ENCODE measurements at places on chromosomes 5 and 9.

DNA sequence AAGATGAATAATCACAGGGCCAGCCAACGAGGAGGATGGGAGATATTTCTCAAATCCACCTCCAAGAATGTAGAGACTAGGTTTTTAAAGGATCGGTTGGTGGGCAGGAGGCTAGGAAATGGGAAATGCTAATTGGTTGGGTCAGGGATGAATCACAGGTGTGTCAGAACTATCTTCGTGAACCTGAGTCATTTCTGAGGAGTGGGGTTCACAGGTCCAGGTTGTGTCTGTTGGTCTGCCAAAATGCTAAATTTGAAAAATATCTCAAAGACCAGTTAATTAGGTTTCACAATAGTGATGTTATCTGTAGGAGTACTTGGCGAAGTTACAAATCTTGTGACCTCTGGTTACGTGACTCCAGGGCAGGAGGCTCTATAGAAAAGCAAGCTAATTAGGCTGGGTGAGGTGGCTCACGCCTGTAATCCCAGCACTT is 2.6 kb upstream of the PLAA start:
- no peak for DNase-seq

DNA sequence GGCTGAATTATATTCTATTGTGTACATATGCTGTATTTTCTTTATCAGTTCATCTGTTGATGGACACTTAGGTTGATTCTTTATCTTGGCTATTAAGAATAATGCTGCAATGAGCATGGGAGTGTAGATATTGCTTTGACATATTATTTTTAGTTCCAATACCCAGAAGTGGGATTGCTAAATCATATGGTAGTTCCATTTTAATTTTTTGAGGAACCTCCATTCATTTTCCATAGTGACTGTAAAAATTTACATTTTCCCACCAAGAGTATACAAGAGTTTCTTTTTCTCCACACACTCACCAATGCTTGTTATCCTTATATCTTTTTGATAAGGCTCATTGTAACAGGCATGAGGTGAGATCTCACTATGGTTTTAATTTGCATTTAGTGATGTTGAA is 19.4 kb downstream of the JAK2 start:
- DNase-seq, result no peak

DNA sequence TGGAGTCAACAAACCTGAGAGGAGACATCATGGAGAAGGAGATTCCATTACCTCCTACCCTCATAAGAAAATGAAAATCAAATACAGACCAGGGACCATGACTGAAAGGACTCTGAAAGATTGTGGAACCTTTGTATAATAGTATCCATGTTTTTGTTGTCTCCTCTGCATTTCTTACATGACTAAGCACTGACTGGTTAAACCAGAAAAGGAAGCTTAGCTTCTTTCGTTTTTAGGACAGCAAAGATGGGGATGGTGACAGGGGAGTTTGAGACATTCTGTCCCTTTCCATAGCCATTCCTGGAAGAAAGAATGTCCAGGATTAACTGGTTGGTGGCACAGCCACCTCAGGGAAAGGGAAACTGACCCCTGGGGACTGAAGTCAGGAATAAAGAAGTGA is 22.2 kb downstream of the ITGA1 start:
- no peak for DNase-seq

DNA sequence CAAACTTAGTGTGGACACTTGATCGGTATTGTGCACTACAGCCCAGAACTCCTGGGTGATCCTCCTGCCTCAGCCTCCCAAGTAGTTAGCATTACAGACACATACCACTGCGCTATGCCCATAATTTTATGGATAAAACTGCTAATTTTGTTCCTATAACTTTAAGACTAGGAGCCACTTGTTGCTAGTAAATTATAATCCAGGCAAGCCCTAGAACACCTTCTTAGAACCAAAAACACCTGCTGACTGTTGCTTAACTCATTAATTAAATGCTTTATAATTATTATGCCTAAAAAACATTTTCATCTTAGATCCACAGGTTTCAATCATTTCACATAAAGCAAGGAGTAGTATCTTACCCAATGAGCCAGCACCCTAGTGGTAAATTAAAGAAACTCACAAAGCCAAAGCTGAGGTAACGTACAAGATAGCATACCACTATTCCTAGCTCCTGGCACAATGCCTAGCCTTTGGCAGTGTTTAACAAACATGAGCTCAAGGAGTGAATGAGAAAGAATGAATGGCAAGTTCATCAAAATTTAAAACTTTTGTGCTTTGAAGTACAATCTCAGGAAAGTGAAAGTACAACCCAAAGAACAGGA is 5.4 kb downstream of the MRPS27 start:
- DNase-seq, result no peak

- no peak for DNase-seq
These were observed 167.2 kb downstream of the CACNA1B start for GRCh38 chr9:138044485-138045383.

DNA sequence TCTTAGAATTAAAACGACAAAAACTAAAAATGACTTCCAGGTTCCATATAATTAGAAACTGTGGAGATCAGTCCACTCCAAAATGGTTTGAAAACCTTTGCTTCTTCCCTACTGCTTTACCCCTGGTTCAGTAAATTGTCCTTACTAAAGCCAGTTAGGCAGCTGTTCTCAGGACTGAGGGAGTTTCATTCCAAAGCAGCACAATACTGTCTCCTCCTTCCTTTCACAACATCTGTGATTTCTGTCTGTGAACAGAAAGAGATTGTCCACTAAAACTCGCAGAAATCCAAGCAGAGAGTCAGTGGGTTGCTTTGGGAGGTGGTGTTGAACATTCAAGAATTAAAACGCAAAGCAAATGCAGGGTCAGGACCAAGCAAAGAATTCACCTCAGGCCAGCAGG is 740.8 kb upstream of the ZNF608 start:
- DNase-seq, result no peak

GRCh38 chr5:107578051-107578635 is 92.6 kb downstream of the EFNA5 start:
- no peak for DNase-seq

GRCh38 chr5:108432024-108432423 is 50.1 kb upstream of the FBXL17 start:
- no peak for DNase-seq

GRCh38 chr9:126630458-126631237 is 16.9 kb downstream of the LMX1B start:
- DNase-seq, result no peak

GRCh38 chr5:26329562-26330189 is 708.7 kb downstream of the CDH9 start:
- DNase-seq, result no peak

- no peak for DNase-seq
These were observed 583 bp upstream of the AQP3 start for GRCh38 chr9:33447799-33448553.

GRCh38 chr5:58666598-58667581 is 84.0 kb downstream of the RAB3C start:
- DNase-seq, result no peak

GRCh38 chr5:15683332-15683731 is 183.4 kb downstream of the FBXL7 start:
- no peak for DNase-seq

GRCh38 chr5:58245476-58245840 is 214.4 kb downstream of the PLK2 start:
- no peak for DNase-seq

GRCh38 chr5:129459450-129459776 is 685 bp upstream of the ADAMTS19 start:
- DNase-seq, result no peak

GRCh38 chr9:132842124-132843044 is 35.7 kb downstream of the AK8 start:
- DNase-seq, result no peak

GRCh38 chr9:136597141-136597885 is 51.5 kb upstream of the NOTCH1 start:
- no peak for DNase-seq

DNA sequence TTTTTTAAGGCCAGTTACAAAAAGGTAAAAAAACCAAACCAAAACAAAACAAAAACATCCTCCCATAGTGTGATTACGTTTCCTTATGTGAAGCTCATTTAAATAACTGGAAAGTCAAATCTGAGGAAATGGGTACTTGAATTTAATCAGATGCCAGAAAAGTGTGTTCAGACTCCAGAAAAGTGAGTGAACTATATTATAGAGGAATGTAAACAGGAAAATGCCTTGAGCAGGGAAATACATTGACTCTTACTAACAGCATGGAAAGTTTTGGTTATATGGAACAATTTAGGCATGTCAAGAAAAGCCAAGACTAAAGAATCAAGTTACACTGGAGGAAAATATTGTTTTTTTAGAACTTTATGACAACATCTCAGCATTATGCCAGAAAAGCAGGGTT is 37.8 kb upstream of the RNF20 start:
- DNase-seq, result no peak

GRCh38 chr5:55541056-55541635 is 6.4 kb upstream of the PLPP1 start:
- DNase-seq, result no peak

DNA sequence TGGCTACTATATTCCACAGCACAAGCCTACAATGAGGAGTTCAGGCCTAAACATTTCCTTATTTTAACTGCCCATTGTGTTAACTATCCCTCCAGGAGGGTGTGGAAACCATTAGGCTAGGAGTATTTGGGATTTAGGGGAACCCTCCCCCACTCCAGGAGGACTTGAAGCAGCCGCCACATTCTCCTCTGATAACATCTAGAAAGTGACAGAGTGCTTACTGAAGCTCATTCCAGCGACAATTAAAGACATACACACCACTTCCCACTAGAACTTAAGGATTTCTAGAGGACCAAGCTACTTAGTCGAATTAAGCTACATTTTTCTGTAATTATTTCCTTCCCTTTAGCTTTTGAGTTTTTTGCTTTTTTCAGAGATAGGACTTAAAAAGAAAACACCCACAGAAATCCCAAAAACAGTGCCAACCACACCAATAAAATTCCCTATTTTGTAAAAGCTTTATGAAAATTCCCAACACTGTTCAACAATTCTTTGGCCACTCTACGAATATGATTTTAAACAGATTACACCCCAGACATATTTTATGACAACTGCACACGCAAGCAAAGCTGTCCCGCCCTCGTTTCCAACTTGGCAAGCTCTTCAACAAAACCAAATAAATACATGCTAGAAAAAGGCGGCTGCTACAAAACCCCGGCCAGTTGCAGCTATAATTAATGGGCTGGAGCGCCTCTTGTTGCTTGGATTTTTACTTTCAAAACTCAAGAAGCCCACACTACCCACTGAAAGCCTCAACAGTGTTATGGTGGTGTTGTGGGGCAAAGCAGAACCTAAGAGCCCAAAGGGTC is 4.5 kb downstream of the ROR2 start:
- no peak for DNase-seq

DNA sequence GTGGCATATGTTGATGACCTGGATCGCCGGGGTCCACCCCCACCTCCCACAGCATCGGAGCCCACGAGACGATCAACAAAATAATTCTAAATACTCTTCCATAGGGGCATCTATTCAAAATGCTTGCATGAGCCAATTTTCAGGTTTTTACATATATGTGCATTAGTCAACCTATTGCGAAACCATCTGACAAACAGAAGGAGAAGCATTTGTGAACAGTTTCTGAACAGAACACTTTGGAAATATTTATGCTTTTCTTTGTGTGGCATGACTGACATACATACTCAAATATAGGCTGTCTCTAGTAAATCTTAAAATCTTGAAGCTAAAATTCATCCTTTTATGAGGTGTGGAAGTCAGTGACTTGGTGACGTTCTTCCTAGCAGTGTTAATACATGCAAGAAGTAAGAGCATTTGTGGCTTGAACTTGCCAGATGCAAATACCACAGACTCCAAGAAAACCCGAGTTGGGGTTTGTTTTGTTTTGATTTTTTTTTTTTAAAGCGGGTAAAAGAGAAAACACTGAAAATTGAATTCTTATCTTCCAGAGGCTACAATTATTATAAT is 5.3 kb downstream of the GPR151 start:
- no peak for DNase-seq

DNA sequence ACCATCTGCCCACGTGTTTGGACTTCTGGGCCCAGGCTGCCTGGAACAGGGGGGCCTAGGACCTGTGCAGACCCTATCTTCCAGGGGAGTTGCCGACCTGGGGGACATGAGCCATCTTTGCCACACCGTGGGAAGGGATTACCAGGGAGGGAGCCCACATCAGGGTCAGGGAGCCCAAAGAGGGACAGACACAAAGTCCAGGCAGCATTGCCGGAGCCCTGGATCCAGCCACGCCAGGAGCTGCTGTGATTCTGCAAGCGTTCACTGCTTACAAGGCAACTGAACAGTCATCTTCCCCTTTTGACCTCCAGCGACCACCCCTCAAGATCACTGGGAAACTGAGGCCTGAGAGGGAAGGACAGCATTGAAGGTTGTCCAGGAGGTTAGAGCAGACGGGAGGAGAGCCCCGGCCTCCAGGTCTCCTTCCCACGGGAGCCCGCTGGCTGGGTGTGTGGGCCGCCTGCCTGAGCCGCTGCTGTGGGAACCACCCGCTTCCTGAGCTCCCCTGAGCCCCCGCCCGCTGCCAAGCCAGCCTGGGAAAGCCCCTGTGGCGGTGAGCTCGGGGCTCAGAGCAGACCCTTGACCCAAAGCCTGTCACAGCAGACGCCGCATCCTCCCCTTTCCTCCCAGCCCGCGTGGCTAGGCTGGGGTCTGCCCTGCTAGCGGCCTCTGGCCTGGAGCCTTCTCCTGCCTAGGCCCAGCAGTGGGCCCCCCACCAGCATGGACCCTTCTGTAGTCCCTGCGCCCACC is 17.1 kb upstream of the NOTCH1 start:
- no peak for DNase-seq

- no peak for DNase-seq
These were observed 71.4 kb downstream of the SLC12A2 start for GRCh38 chr5:128154943-128155342.

DNA sequence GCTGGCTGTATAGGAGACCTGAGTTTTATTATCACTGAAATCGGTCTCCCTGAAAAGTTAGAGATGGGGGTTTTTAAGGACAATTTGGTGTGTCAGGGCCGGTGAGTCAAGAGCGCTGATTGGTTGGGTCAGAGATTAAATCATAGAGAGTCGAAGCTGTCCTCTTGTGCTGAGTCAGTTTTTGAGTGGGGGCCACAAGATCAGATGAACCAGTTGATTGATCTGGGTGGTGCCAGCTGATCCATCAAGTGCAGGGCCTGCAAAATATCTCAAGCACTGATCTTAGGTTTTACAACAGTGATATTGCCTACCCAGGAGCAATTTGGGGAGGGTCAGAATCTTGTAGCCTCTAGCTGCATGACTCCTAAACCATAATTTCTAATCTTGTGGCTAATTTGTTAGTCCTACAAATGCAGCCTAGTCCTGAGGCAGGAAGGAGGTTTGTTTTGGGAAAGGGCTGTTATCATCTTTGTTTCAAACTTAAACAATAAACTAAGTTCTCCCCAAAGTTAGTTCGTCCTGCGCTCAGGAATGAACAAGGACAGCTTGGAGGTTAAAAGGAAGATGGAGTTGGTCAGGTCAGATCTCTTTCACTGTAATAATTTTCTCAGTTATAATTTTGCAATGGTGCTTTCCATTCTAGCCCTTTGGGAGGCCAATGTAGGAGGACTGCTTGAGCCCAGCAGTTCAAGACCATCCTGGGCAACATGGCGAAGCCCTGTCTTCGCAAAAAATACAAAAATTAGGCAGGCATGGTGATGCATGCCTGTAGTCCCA is 31.6 kb upstream of the RFK start:
- DNase-seq, result no peak
